ENCODE measurements at places on chromosomes 16 and 17. TPM values are rescaled to one million over a fixed set of nuclear protein-coding genes. Genes with fewer than 3 reads are reported as not detected.

Gene DNAAF8
- total RNA-seq: 0.57 TPM

Gene HOXB4
- total RNA-seq: under 0.01 TPM

Gene PITPNM3
- 0.43 TPM for total RNA-seq

Gene BICDL2
- under 0.01 TPM for total RNA-seq

Gene DPEP1
- total RNA-seq: 0.88 TPM

Gene SDR42E1
- 0.22 TPM for total RNA-seq

Gene ARL4D
- total RNA-seq: 6.0 TPM

Gene PDF
- total RNA-seq: 15.1 TPM

Gene DOK4
- total RNA-seq: 46.0 TPM

Gene SLC25A39
- total RNA-seq: 88.2 TPM

Gene KCNJ18
- total RNA-seq: not detected

Gene PERCC1
- total RNA-seq: not detected

Gene WFIKKN1
- 0.22 TPM for total RNA-seq

Gene IRX3
- total RNA-seq: 12.7 TPM

Gene ZG16
- not detected for total RNA-seq

Gene DNAAF1
- total RNA-seq: not detected

Gene HSD17B1
- 8.4 TPM for total RNA-seq

Gene OR4D1
- not detected for total RNA-seq

Gene ADGRG3
- not detected for total RNA-seq

Gene WNT9B
- total RNA-seq: not detected

Gene NPW
- 1.0 TPM for total RNA-seq

Gene LRRC37B
- total RNA-seq: 9.6 TPM

Gene SERPINF2
- 0.14 TPM for total RNA-seq

Gene HCRT
- total RNA-seq: not detected

Gene RNF43
- not detected for total RNA-seq

Gene ADORA2B
- 31.1 TPM for total RNA-seq

Gene HBA2
- not detected for total RNA-seq

Gene MILR1
- total RNA-seq: 10.7 TPM

Gene MYH4
- total RNA-seq: not detected
